Lower lobe of right lung (tissue), 2 donors: ENCODE measurements at places on chromosomes 7 and 10. TPM values are rescaled to one million over a fixed set of nuclear protein-coding genes. Genes with fewer than 3 reads are reported as not detected.

- peaks cover 4% of the 10 kb centered on the region for H3K27me3 ChIP-seq
- no peaks in the 10 kb centered on the region for H3K4me1 ChIP-seq
- H3K36me3 ChIP-seq = no peaks in the 10 kb centered on the region
- no peak for DNase-seq
- no peak overlapping the region for H3K4me3 ChIP-seq
Observed at GRCh38 chr7:143214789-143215679, 6.8 kb upstream of the TAS2R40 start.

GRCh38 chr10:97412891-97413304 lies 11.8 kb upstream of the RRP12 start:
- no peak overlapping the region for H3K27ac ChIP-seq
- no peaks in the 10 kb centered on the region for H3K36me3 ChIP-seq
- no peak overlapping the region for H3K4me3 ChIP-seq
- no peaks in the 10 kb centered on the region for H3K27me3 ChIP-seq

DNA sequence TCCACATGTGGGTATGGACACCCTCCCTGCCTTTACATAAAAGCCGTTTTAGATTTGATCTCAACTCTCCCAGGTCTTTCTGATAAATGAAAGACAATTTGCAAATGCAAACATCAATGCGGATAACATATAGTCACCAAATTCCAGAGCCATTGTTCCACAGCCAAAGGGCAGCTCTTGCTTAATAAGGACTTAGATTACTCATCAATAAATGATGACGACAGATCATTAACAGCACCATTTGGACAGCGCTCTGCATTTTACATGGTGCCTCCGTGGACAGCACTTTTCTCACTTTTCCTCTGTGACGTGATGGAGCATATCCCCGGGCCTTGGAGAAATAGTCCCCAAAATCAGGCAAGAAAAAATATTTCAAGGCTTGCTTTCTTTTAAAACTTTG lies 370.3 kb upstream of the CELF2 start:
- peaks cover 4% of the 10 kb centered on the region for H3K4me1 ChIP-seq
- H3K36me3 ChIP-seq = no peaks in the 10 kb centered on the region
- DNase-seq = no peak
- no peak overlapping the region for H3K27ac ChIP-seq
- H3K4me3 ChIP-seq = no peak overlapping the region
- H3K27me3 ChIP-seq = no peaks in the 10 kb centered on the region

DNA sequence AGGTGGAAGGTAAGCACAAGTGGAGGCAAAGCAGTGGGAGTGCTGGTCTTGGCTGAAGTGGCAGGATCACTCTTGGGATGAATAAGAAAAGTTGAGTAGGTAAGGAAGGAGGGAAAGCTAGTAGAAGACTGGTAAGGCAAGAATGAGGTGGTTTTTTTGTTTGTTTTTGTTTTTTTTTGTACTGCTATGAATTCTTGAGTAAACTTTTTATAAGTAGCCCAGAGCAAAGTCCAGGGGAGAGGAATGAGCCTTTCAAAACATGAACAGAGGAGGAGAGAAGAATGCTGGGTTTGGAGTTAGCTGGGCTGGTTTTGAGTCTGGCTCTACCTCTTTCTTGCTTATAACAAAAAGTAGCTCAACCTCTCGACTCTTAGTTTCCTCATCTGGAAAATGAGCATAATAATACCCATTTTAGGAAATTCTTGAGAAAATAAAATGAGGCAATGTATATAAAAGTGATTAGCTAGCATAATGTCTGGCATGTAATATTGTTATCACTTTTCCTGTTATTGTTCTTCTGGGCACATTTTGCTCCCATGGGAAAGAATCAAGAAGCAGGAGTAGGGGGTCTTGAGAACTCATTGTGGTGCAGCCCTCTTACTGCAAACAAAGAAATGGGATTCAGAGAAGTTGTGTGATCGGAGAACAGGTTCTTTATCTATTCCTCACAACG lies 24.1 kb upstream of the LRRC17 start:
- no peaks in the 10 kb centered on the region for H3K27me3 ChIP-seq
- no peak overlapping the region for H3K4me3 ChIP-seq
- no peaks in the 10 kb centered on the region for H3K36me3 ChIP-seq
- DNase-seq = no peak
- H3K27ac ChIP-seq = no peak overlapping the region

GRCh38 chr7:105098863-105099515 lies 85.0 kb downstream of the KMT2E start:
- peaks cover 72% of the 10 kb centered on the region for H3K36me3 ChIP-seq
- H3K27ac ChIP-seq = no peak overlapping the region
- no peaks in the 10 kb centered on the region for H3K4me1 ChIP-seq
- no peak for DNase-seq

DNA sequence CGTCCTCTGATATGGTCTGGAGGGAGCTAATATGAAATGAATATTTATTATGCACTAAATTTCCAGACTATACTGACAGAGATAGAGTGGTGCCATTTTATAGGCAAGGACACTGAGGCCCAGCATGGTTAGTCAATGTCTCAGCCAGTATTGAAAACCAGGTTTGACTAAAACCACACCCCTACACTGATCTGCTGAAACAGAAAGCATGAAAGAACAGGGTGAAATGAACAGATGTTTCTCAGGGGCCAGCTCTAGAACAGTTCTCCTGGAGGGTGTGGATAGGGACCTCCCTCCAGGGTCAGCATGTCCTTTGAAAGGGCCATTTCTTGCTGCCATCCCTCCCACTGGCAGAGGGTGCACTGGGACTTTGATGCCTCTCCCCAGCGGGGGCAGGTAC lies 700.5 kb downstream of the GRID1 start:
- H3K27ac ChIP-seq = no peak overlapping the region
- H3K4me3 ChIP-seq = no peak overlapping the region
- DNase-seq = no peak

GRCh38 chr10:91104193-91105041 lies 116.0 kb upstream of the PCGF5 start:
- DNase-seq = no peak
- no peak overlapping the region for H3K27ac ChIP-seq
- no peak overlapping the region for H3K4me3 ChIP-seq
- no peaks in the 10 kb centered on the region for H3K4me1 ChIP-seq
- H3K36me3 ChIP-seq = no peaks in the 10 kb centered on the region

DNA sequence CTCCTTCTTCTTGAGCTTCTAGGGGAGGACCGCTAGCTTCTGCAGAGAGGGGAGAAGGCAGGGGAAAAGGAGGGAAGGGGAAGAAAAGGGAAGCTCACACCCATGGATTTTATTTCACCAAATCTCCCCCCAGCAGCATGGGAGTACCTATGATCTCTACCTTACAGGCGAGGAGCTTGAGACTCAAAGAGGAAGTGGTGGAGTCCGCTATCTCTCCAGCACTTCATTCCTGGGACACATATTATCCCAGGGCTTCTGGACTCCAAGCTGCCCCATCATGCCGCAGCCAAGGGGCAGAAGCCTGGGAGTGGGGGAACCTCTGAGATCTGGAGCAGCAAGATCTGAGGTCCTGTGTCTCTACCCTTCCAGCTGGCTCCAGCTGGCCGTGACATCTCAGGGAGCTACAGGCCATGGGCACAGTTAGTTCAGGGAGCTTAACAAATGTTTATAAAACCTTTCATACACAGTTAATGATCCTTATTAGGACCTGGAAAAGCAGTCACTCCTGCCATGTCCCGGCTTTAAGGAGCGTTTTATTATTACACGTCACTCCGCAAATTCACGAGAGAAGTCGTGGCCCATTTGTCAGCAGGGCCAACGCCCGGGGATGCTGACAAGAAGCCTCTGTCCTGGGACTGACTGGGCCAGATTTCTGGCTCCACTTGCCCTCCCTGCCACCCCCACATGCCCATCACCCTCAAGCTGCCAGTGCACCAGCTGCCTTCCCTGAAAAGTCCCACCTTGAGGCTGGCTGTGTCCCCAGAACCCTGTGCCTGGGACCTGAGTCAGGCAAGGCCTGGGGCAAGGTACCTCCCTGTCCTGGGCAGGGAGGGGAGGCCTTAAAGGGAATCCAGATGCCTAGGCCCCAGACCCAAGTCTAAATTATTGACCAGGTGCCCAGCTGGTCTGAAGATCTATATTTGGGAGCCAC lies 132.1 kb upstream of the ZMIZ1 start:
- no peaks in the 10 kb centered on the region for H3K36me3 ChIP-seq
- H3K27ac ChIP-seq = peak overlapping the region; percentile 79
- peaks cover 54% of the 10 kb centered on the region for H3K4me1 ChIP-seq
- no peak for DNase-seq

DNA sequence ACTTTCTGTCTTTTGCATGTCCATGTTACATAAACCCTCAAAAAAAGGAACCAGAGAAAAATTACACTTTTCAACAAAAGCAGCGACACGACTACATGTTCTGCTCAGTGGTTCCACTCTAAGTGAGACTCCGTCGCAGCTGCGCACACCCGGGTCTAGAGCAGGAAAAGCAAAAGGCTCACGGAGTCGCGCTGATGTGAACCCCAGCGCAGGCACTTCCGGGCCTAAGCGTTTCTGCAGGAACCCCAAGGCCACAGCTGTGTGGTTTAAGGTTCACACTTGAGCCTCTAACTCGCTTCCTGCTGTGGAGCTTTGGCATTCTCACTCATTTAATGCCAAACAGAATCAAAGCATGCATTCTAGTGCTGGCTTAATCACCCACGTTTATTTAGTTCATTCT lies 240.3 kb downstream of the DNAJB6 start:
- no peaks in the 10 kb centered on the region for H3K27me3 ChIP-seq
- no peaks in the 10 kb centered on the region for H3K4me1 ChIP-seq
- DNase-seq = no peak
- no peak overlapping the region for H3K4me3 ChIP-seq

- H3K27ac ChIP-seq = no peak overlapping the region
- H3K27me3 ChIP-seq = no peaks in the 10 kb centered on the region
- no peak for DNase-seq
- no peak overlapping the region for H3K4me3 ChIP-seq
Observed at GRCh38 chr7:70288781-70289456, 690.6 kb downstream of the AUTS2 start.

GRCh38 chr7:133275008-133275407 lies 22.1 kb downstream of the EXOC4 start:
- H3K27me3 ChIP-seq = no peaks in the 10 kb centered on the region
- peaks cover 40% of the 10 kb centered on the region for H3K36me3 ChIP-seq
- H3K4me1 ChIP-seq = peaks cover 4% of the 10 kb centered on the region
- no peak overlapping the region for H3K4me3 ChIP-seq
- H3K27ac ChIP-seq = no peak overlapping the region

DNA sequence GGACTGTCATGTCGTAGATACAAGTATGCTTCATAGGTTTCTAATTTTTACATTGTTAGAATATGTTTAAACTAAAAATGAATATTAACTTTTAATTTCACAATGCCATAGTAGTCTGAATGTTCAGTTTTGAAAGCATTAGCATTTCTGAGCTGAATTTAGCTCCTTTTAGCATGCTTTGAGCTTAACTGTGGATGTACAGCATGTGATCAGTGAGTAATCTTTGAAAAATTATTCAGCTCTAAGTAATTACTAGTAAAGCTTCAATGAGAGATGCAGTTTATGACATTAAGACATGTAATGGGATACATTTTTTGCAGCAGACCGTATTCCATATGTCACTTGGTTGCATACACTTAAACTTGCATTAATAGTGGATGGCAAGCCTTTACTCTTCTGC lies 114.1 kb upstream of the WNT16 start:
- no peaks in the 10 kb centered on the region for H3K4me1 ChIP-seq
- no peak overlapping the region for H3K27ac ChIP-seq
- no peaks in the 10 kb centered on the region for H3K36me3 ChIP-seq
- no peak for DNase-seq

- H3K27me3 ChIP-seq = no peaks in the 10 kb centered on the region
- no peak for DNase-seq
- H3K4me3 ChIP-seq = no peak overlapping the region
Observed at GRCh38 chr10:71649631-71650030, 69.9 kb downstream of the C10orf105 start.

GRCh38 chr7:83339907-83340306 lies 177.2 kb upstream of the PCLO start:
- H3K4me3 ChIP-seq = no peak overlapping the region
- no peaks in the 10 kb centered on the region for H3K4me1 ChIP-seq
- no peaks in the 10 kb centered on the region for H3K27me3 ChIP-seq

- H3K4me1 ChIP-seq = peaks cover 7% of the 10 kb centered on the region
- no peaks in the 10 kb centered on the region for H3K27me3 ChIP-seq
- DNase-seq = no peak
- H3K4me3 ChIP-seq = no peak overlapping the region
Observed at GRCh38 chr7:17239683-17240521, 58.5 kb upstream of the AHR start.

DNA sequence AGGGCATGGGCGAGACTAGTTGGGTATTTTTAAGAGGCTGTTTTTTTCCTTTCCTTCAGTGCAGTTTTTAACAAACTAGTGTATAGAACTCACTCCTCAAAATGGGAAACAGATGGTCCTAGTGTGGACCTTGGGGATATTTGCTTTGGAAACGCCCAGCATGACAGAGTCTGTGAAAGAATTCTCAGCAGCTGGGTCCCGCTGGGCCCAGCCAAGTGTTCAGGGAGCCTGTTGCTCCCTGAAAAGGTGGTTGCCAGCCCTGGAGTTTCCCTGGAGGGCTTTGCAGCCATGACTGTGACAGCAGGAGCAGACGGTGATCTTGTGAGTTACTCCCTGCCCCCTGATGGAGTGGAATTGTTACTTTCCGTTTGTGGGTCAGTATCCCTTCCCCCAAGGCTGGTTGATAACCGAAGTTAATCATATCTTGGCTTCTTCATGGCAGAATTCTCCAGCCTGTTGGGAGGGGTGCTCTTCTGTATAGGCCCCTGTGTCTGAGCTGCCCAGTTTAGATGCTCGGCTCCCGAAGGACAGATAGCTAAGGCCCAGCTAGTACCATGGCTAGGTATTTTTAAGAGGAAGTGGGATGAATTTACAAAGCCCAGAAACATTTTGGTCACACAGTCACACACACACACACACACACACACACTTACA lies 278.6 kb upstream of the HABP2 start:
- no peaks in the 10 kb centered on the region for H3K27me3 ChIP-seq
- H3K27ac ChIP-seq = peak overlapping the region; percentile 78
- no peak overlapping the region for H3K4me3 ChIP-seq
- H3K4me1 ChIP-seq = peaks cover 20% of the 10 kb centered on the region

DNA sequence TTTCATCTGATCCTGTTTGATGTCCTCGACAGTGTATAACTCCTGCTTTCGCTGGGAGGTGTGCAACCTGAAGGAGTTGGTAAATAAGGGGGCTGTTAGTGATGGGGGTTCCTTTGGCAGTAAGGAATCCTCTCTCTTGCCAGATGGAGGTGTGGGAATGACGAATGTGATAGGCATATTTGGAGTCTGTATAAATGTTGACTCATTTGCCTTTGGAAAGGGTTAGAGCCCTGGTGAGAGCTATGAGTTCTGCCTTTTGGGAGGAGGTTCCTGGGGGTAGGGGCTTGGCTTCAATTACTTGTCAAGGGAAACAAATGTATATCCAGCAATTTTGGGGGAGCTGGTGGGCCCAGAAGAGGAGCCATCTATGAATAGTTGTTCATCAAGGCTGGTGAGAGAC lies 11.4 kb upstream of the CHST3 start:
- H3K4me1 ChIP-seq = no peaks in the 10 kb centered on the region
- H3K36me3 ChIP-seq = no peaks in the 10 kb centered on the region
- H3K27ac ChIP-seq = no peak overlapping the region
- no peak overlapping the region for H3K4me3 ChIP-seq

DNAJB6 gene
- total RNA-seq = 103 TPM

NKX2-3 gene
- not detected for total RNA-seq

PPP1R3C gene
- total RNA-seq = 10.8 TPM

HOXA1 gene
- total RNA-seq = 0.77 TPM

ARHGEF5 gene
- total RNA-seq = 39.5 TPM

ABCF2 gene
- total RNA-seq = 23.3 TPM

CCDC136 gene
- 3.0 TPM for total RNA-seq

PARD3 gene
- 34.1 TPM for total RNA-seq

CUEDC2 gene
- 41.2 TPM for total RNA-seq

PAPSS2 gene
- total RNA-seq = 137 TPM

ADARB2 gene
- total RNA-seq = 0.80 TPM
